CD4-positive, alpha-beta memory T cell (primary cell): ENCODE measurements at places on chromosomes 5 and 9.

DNA sequence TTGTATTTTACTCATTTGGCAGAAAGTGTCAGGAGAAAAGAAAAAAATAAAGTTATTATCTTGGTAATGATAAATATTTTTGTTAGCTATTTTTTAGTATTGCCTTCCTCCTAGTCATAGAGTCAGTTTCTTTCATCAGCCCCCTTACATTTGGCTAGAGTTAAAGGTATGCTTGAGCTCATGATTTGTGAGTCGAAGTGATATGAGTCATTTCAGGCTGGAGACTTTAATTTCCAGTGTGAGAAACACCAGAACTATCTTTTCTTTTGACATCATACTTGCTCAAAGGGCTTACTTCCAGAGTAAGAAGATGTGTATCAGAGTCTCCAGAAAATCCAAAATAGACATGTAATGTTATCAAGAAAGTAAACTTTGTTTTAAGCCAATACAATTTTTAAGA lies 746.7 kb upstream of the TYRP1 start:
- DNase-seq, result no peak

- DNase-seq, result no peak
Measured at GRCh38 chr5:1399737-1400136, 45.5 kb downstream of the SLC6A3 start.

- DNase-seq, result no peak
Measured at GRCh38 chr5:178496642-178497041, 93.6 kb downstream of the COL23A1 start.

GRCh38 chr5:119220576-119221197 lies 135.1 kb upstream of the TNFAIP8 start:
- DNase-seq, result no peak

DNA sequence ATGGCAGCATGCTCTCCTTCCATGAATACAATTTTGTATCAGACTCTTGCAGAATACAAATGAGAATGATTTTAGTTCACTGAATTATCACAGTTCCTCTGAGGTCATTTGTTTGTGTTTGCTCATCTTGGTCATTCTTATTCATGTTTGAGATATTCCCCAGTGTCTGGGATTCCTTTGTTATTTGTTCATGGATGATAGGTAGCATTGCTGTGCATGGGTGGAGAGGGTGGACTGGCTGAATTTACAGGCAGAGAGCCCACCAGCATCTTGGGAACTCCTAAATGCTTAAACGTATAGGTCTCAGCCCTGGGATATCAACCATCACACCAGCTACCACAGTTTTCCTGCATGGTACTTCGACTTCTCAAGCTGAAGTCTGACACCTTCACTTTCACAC lies 459.8 kb downstream of the CCDC171 start:
- DNase-seq, result no peak

DNA sequence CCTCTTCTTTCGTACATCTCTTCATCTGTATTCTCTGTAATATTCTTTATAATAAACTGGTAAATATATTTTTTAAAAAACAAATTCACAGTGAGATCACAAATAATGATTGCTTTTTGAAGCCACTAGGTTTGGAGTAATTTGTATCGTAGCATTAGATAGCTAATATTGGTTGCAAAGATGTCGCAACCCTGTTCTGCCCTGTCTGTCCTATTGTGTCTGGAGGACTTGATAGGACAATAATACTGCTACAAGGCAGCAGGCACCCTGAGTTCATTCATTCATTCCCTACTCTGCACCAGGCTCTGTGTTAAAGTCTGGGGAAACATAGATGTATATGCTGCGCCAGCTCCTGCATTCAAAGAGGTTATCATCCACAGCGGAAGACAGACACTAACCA lies 206.7 kb upstream of the KLF4 start:
- DNase-seq, result no peak
